Stimulated activated CD4-positive, alpha-beta T cell treated with anti-CD3 and anti-CD28 coated beads, Interleukin-15, amount 100 ng/mL, for 1 hour (primary cell): ENCODE measurements at places on chromosomes 3 and 15.

DNA sequence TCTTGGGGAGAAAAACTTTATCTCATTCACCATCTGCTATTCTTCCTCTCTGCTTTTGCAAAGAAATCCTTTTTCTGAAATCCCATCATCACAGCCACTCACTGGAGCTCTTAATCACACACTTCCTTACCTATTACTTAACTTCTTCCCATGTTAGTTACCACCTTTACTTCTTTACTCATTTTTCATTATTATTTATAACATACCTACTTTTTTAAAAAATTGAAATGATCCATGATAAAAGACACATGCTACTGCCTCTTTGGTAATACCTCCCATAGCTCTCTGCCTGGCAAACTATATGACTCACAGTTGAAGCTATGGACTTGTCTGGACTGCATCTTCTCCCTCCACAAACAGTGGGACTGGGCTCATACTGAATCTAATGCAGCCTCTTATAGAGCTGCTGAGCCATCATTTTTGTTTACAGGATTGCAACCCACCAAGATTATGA, 150.3 kb downstream of the TNIK start:
- DNase-seq = no peak

GRCh38 chr3:130929804-130930203, 35.9 kb downstream of the ATP2C1 start:
- DNase-seq = no peak

DNA sequence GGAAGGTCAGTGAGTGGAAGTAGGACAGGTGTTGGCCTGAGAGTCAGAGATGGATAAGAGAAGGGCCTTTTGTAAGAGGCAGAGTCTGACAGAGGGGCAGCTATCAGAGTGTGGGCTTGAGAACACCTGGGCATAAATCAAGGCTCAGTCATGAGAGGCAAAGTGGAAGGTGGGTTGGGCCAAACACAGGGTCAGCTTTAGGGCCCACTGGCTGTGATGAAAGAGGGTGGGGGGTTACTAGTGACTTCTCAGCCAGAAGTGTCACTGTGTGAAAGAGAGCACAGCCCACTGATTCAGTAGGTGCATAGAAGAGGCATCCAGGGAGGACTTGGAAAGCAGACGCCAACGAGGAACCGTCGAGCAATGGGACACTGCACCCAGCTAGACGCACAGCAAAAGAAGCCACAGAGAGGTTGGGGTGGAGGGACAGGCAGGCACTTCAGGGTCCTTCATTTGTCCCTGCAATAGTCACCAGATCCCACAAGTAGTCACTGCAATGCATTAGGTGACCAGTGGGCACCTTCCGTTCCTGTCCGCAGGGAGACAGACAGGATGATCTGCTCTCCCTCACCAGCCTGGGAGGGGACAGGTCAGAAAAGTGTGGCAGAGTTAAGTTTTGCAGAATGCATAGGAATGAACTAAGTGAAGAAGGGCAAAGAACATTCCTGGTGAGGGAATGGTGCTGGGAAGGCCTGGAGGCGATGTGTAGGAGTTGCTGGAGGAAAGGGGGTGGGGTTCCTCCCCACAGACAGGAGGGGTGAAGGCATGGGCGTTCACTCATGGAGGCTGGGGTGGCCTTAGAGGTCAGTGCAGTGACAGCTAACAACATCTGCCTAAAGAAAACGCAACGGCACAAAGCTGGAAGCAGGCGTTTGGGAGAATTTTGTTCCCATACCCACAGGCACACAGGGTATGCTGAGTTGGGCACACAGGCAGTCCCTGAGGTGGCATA, 36.3 kb downstream of the MESD start:
- no peak for DNase-seq

DNA sequence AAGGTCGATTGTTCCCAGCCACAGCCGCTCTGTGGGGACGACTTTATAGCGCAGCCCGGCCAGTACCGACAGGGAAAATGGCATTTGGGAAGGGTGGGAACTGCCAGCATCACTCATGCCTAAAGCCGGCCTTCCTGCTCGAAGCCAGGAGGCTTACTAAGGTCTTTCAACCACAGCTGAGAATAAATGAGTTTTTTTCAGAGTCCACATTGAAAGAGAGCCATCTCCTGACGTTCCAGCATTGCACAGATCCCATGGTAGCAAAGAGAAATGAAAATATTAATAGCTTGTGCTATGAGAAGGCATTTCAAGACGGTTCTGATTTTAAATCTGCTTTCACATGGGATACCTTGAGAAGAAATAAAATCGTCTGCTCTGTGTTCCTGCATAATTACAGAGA, 230.2 kb upstream of the IGF1R start:
- no peak for DNase-seq

DNA sequence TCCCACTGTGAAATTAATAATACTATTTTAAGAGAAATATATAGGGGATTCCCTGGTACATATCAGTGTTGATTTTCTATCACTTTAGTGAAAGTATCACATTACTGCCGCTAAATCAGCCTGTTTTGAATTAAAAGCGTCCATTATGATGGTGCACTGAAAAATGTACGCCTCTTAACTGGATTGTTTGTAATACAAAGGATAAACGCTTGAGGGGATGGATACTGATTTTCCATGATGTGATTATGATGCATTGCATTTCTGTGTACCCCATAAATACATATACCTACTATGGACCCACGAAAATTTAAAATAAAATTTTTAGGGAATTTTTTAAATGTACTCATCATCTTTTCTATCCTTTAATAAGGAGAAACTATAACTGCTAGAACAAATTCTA, 478.6 kb downstream of the MAGI1 start:
- DNase-seq = no peak

GRCh38 chr15:47514200-47514652, 203.1 kb upstream of the SEMA6D start:
- no peak for DNase-seq

GRCh38 chr3:98432575-98432974, 30.4 kb upstream of the OR5K1 start:
- DNase-seq = no peak

GRCh38 chr3:30518872-30519271, 87.5 kb upstream of the TGFBR2 start:
- DNase-seq = no peak

DNA sequence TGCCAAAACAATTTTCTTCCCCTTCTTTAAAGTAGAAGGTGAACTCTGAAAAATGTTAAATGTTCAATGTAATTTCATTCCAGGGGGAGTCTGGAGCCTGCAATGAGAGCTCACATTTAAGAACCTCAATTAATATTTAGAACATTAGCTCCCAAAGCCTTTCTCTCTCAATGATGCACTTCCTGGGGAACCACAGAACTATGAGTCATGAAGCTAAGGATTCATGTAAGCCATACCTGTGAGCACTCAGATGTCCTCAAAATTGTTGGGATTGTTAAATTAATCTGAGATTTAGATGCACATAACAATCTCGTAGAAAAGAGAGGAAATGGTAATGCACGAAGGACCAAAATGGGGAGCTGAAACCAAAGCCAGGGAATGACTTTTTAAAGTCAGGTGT, 244.2 kb upstream of the LRIG1 start:
- DNase-seq = no peak

DNA sequence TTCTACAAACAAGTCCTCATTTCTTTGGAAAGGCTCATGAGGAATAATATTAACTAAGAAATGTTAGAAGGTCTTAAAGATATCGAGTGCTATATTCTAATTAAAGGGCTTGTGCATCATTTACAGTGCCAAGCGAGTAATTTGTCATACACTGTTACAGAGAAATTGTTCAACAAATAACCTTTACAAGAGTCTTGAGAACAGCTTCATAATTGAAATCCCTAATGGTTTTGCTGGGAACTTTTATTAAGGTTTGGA, 209.5 kb downstream of the MECOM start:
- no peak for DNase-seq
